ENCODE measurements at places on chromosomes 5 and 9. TPM values are rescaled to one million over a fixed set of nuclear protein-coding genes. Genes with fewer than 3 reads are reported as not detected.

GRCh38 chr5:125348936-125349831 is 602.7 kb upstream of the ZNF608 start:
- H3K36me3 ChIP-seq, result no peaks in the 10 kb centered on the region
- no peak overlapping the region for H3K27ac ChIP-seq
- no peak overlapping the region for H3K4me3 ChIP-seq
- no peaks in the 10 kb centered on the region for H3K27me3 ChIP-seq

- H3K4me1 ChIP-seq, result no peaks in the 10 kb centered on the region
- no peak overlapping the region for H3K27ac ChIP-seq
- no peak overlapping the region for H3K4me3 ChIP-seq
- no peak for DNase-seq
- no peaks in the 10 kb centered on the region for H3K36me3 ChIP-seq
- no peaks in the 10 kb centered on the region for H3K27me3 ChIP-seq
These were observed 744.5 kb upstream of the C9orf72 start for GRCh38 chr9:28317745-28318144.

DNA sequence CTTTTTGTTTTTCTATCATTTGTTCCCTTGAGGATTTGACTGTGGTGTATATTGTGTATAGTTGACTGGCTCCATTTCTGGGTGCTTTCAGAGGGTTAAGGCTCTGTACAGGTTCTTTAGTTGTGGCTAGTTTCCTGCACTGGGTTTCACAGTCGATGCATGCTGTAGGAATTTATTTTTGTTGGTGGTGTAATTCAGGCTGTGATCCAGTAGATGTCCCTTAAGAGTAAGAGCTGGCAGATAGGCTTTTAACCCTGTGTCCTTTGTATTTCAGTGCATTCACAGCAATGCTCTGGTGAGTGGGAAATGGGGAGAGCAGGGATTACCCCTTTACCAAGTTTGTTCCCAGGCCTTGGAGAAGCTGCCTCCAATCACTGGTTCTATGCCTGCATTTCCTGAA is 112.9 kb downstream of the SPATA31D1 start:
- no peak overlapping the region for H3K27ac ChIP-seq
- H3K36me3 ChIP-seq, result no peaks in the 10 kb centered on the region
- H3K4me3 ChIP-seq, result no peak overlapping the region
- H3K4me1 ChIP-seq, result no peaks in the 10 kb centered on the region

DNA sequence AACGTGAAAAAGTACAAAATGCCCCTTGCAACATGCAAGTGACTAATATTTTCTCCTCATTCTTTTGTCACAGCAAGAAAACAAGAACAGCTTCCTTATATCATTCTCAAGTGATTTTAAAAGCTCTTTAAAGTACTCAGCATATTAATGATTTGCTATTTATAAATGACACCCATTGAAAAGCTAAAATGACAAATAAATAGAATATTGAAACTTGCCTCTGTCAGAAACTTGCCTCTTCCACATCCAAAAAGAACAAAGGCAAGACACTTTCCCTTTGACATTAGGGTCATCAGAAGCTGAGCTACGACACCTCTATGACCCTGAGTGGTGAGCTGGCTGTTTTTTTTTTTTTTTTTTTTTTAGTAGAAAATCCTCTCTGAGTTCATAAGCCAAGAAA is 339.6 kb upstream of the ITGA1 start:
- H3K4me1 ChIP-seq, result no peaks in the 10 kb centered on the region
- H3K27me3 ChIP-seq, result peaks cover 5% of the 10 kb centered on the region
- DNase-seq, result no peak
- H3K4me3 ChIP-seq, result no peak overlapping the region
- H3K27ac ChIP-seq, result no peak overlapping the region

Gene NUDT12
- 0.57 TPM for total RNA-seq

Gene BAAT
- not detected for total RNA-seq

Gene C8G
- total RNA-seq, result 1.4 TPM

Gene WNT8A
- not detected for total RNA-seq

Measured in T-helper 17 cell (primary cell).